Esophagus squamous epithelium (tissue), 5 donors: ENCODE measurements at places on chromosomes 7 and 10.

DNA sequence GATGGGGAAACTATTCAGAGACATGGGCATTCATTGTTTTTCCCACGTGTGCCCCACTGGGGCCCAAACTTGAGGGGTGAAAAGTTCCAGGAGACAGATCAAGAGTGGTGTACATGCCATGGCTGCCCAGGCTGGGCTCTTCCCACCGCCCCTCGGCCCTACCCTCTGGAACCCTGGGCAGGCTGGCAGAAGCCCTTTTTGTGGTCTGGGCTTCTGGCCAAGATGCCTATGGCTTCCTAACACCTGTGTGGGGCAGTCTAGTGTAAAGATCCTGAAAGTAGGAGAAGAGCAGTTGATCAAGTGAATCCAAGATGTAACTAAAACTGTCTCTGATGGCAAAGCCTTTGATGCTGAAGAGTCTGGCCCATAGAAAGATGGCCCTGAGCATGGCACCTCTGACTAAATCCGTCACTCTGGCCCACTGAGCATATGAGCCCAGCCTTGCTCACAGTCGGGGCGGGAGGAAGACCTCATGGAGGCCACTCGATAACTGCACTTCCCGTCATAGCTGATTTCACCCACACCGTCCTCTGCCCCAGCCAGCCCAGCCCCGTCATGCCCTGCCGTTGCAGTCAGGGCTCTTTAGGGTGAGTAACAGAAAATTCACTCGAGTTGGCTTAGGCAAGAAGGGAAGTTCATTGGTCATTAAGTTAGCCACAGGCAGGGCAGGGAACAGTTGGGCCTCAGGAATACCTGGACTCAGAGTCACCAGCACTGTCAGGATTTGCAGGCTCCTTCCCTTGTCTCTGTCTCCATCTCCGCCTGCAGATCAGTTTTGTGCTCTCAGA is 37.9 kb upstream of the MTPAP start:
- no peak for DNase-seq
- H3K27me3 ChIP-seq = no peaks in the 10 kb centered on the region
- H3K4me3 ChIP-seq = no peak overlapping the region
- H3K36me3 ChIP-seq = no peaks in the 10 kb centered on the region
- H3K4me1 ChIP-seq = no peaks in the 10 kb centered on the region
- no peak overlapping the region for H3K27ac ChIP-seq

DNA sequence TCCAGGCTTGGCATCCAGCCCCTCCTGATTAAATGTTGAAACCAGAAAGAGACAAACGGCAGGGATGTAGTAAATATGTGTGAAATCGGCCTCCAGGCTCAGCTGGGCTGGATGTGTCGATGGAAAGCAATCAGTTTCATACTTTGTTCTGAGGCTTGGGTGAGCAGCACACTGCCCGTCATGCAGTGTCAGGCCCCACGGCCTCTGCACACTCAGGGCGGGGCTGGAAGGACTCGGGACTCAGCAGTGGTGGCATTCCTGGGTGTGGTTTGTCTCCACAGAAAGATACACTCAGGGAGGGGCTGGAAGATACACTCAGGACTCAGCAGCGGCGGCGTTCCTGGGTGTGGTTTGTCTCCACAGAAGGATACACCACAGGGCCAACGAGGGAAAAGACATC is 22.0 kb downstream of the ADGRA1 start:
- no peak for DNase-seq
- H3K27ac ChIP-seq = no peak overlapping the region
- no peaks in the 10 kb centered on the region for H3K27me3 ChIP-seq
- no peak overlapping the region for H3K4me3 ChIP-seq

GRCh38 chr7:66964411-66964810 is 31.0 kb downstream of the SBDS start:
- H3K36me3 ChIP-seq = no peaks in the 10 kb centered on the region
- H3K27me3 ChIP-seq = no peaks in the 10 kb centered on the region
- no peak overlapping the region for H3K4me3 ChIP-seq
- no peak overlapping the region for H3K27ac ChIP-seq
- H3K4me1 ChIP-seq = no peaks in the 10 kb centered on the region

DNA sequence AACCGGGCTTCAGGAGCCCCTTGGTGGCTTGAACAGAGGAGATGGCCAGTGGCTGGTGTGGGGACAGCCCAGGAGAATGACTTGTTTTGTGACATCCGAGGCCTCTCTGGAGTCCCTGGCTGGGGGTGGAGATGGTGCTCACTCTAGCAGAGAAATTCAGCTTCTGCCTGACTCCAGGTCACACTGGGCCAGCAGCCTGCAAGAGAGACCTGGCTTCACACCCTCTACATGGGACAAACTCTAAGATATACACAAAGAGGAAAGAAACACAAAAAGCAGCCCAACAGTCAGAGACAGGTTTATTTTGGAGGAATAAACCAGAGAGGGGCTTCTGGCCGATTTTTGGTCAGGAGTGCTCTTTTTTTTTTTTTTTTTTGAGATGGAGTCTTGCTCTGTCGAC is 132.8 kb downstream of the ELFN1 start:
- H3K36me3 ChIP-seq = no peaks in the 10 kb centered on the region
- H3K4me1 ChIP-seq = no peaks in the 10 kb centered on the region
- DNase-seq = no peak
- H3K27me3 ChIP-seq = peaks cover 9% of the 10 kb centered on the region
- H3K4me3 ChIP-seq = no peak overlapping the region
- no peak overlapping the region for H3K27ac ChIP-seq

GRCh38 chr7:15905251-15906040 is 219.0 kb upstream of the MEOX2 start:
- H3K4me1 ChIP-seq = no peaks in the 10 kb centered on the region
- no peaks in the 10 kb centered on the region for H3K27me3 ChIP-seq
- no peak overlapping the region for H3K4me3 ChIP-seq
- DNase-seq = no peak

GRCh38 chr7:55020466-55020871 is 1.7 kb downstream of the EGFR start:
- no peak for DNase-seq
- H3K4me1 ChIP-seq = peaks cover 33% of the 10 kb centered on the region
- H3K27ac ChIP-seq = peak overlapping the region; percentile 94
- H3K27me3 ChIP-seq = no peaks in the 10 kb centered on the region

DNA sequence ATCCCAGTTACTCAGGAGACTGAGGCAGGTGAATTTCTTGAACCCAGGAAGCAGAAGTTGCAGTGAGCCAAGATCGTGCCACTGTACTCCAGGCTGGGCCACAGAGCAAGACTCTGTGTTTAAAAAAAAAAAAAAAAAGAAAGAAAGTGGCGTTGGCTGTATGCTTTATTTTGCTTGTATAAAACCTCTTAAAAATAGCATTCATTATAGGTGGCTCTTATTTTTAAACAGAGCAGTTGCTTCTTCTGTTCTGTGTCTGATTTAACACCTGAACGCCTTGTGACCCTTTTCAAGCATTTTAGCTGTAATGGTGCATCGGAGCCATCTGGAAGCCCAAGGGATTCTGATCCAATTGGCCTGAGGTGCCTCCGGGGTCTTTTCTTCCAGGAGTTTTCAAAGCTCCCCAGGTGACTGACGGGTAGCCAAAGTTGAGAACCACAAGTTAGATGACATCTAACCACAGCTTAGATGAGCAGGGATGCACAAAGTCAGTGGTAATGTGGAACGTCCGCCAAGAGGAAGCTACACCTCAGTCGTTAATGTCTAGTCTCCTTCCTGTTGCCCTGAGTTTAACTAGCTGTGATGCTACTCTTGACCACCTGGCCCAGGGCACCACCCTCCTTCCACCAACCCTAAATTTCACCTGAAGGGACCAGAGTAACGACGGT is 274.6 kb upstream of the KLF6 start:
- H3K27me3 ChIP-seq = no peaks in the 10 kb centered on the region
- no peak overlapping the region for H3K27ac ChIP-seq
- H3K4me3 ChIP-seq = no peak overlapping the region
- no peak for DNase-seq

DNA sequence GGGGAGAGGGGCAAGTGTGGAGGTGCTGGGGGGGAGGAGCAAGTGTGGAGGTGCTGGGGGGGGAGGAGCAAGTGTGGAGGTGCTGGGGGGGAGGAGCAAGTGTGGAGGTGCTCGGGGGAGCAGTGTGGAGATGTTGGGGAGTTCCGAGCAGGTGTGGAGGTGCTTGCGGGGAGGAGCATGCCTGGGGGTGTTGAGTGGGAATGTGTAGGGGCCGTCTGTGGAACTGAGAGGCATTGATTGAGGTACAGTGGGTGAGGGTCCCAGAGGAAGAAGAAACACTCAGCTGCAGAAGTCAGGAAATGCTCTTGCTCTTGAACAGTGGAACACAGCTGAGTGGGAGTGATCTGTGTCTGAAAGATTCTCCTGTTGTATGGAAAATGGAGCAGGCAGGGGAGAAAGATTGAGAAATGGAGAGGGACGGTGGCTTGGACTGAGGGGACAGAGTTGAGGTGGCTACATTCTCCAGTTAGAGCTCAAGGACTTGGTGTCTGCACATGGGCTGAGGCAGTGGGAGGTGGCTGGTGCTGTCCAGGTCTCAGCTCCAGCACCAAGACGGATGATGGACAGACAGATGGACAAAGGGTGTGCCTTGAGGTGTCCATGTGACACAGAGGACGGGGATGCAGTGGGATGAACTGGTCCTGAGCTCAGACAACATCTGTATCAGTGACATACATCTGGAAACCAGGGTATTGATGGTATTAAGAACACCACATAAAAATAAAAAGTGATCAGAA is 25.2 kb upstream of the NCAPG2 start:
- H3K27me3 ChIP-seq = no peaks in the 10 kb centered on the region
- H3K27ac ChIP-seq = no peak overlapping the region
- H3K4me1 ChIP-seq = no peaks in the 10 kb centered on the region
- H3K4me3 ChIP-seq = no peak overlapping the region
- no peaks in the 10 kb centered on the region for H3K36me3 ChIP-seq

GRCh38 chr10:36899652-36900051 is 225.7 kb upstream of the ANKRD30A start:
- H3K4me1 ChIP-seq = no peaks in the 10 kb centered on the region
- no peaks in the 10 kb centered on the region for H3K36me3 ChIP-seq
- H3K27me3 ChIP-seq = no peaks in the 10 kb centered on the region
- H3K4me3 ChIP-seq = no peak overlapping the region
- no peak overlapping the region for H3K27ac ChIP-seq

DNA sequence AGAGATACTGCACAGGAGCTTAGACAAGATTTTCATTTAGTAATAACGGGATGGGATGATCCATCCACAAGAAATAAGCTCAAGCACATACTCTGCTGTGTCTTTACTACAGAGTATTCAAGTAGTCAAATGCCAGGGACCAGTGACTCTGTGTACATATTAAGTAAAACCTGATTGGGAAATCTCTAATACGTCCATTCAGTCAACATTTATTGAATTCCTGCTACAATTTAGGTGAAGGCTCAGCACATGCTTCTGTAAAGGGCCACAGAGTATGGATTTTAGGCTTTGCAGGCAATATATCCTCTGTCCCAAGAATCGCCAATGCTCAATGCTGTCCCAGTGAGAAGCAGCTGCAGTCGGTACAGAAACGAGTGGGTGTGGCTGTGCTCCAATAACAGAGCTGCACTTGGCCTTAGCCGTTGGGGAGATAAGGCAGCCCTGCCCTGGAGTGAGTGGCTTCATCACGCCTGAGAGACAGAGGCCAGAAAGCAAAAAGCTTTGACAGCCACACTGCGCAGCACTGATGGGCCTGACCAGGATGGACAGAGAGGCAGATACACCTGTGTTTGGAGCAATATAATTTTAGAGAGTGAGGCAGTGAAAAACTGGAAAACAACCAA is 186.8 kb downstream of the PARD3 start:
- no peaks in the 10 kb centered on the region for H3K36me3 ChIP-seq
- H3K27me3 ChIP-seq = no peaks in the 10 kb centered on the region
- no peak overlapping the region for H3K27ac ChIP-seq
- no peak for DNase-seq

DNA sequence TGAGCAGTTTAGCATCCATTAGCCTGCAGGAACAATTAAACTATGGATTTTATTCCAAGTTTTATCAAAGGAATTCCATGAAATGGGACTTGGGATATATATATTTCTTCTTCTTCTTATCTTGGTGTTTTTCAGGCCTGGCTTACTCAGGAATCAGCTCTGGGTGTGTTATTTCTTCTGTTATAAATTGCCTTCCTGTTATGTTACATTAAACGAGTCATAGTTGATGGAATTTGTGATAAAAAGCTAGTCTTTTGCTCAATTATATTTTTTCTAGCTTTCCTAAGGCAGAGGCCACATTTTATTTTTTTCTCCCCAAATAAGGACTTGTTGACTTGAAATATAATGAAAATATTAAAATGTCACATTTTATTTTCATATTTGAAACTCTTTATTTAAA is 141.3 kb downstream of the EPC1 start:
- H3K36me3 ChIP-seq = no peaks in the 10 kb centered on the region
- H3K27ac ChIP-seq = no peak overlapping the region
- H3K4me3 ChIP-seq = no peak overlapping the region
- DNase-seq = no peak
- no peaks in the 10 kb centered on the region for H3K27me3 ChIP-seq

GRCh38 chr10:71840177-71840957 is 10.7 kb downstream of the PSAP start:
- peaks cover 20% of the 10 kb centered on the region for H3K4me1 ChIP-seq
- no peak overlapping the region for H3K27ac ChIP-seq
- H3K27me3 ChIP-seq = no peaks in the 10 kb centered on the region
- H3K4me3 ChIP-seq = no peak overlapping the region
- DNase-seq = no peak
- H3K36me3 ChIP-seq = no peaks in the 10 kb centered on the region

- H3K27me3 ChIP-seq = no peaks in the 10 kb centered on the region
- H3K4me1 ChIP-seq = peaks cover 7% of the 10 kb centered on the region
- DNase-seq = no peak
- no peaks in the 10 kb centered on the region for H3K36me3 ChIP-seq
- H3K27ac ChIP-seq = peak overlapping the region; percentile 51
Measured at GRCh38 chr7:43535810-43536585, 46.9 kb upstream of the STK17A start.

GRCh38 chr10:117005026-117005526 is at the start of gene SHTN1:
Gene SHTN1 (minus strand): TSS chr10:117005187. CDS start chr10:117005079, 108 bp downstream.
- H3K27me3 ChIP-seq = no peaks in the 10 kb centered on the region
- peak within 1 kb of the TSS; percentile 60 for H3K4me3 ChIP-seq
- no peaks in the 10 kb centered on the region for H3K36me3 ChIP-seq
- H3K27ac ChIP-seq = peak within 1 kb of the TSS; percentile 86
- no peak for DNase-seq

- no peaks in the 10 kb centered on the region for H3K36me3 ChIP-seq
- no peak for DNase-seq
- H3K27me3 ChIP-seq = peaks cover 6% of the 10 kb centered on the region
Measured at GRCh38 chr7:4209126-4209525, 473.0 kb upstream of the FOXK1 start.

- peak overlapping the region; percentile 72 for H3K27ac ChIP-seq
- H3K36me3 ChIP-seq = no peaks in the 10 kb centered on the region
- no peaks in the 10 kb centered on the region for H3K27me3 ChIP-seq
- H3K4me1 ChIP-seq = peaks cover 23% of the 10 kb centered on the region
- no peak overlapping the region for H3K4me3 ChIP-seq
- no peak for DNase-seq
Measured at GRCh38 chr7:110534241-110534931, 556.5 kb upstream of the LRRN3 start.

DNA sequence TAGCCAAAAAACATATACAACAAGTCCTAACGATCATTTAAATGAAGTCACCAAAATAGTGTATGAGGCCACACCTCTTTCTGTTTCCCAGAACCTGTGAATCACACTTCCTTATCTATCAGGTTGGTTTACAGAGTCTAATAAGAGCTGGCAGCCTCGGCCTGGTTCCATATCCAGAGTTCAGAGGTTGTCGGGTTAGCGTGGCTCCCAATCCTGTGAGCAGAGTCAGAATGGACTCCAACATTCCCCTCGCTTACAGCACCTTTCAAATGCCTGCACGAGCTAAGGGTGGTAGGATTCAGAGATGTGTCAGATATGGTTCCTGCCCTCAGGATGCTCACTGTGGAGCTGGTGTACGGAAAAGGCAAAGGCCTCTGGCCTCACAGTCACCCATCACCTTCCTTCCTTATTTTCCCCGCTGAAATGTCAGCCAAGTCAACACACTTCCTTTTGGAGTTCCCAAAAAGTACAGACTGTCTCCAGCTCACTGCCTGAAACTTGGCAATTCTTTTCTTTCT is 6.0 kb downstream of the IL15RA start:
- no peaks in the 10 kb centered on the region for H3K27me3 ChIP-seq
- peaks cover under 1% of the 10 kb centered on the region for H3K36me3 ChIP-seq
- no peak for DNase-seq
- H3K4me1 ChIP-seq = peaks cover 34% of the 10 kb centered on the region
